Heart right ventricle (tissue), 16 donors: ENCODE measurements at places on chromosomes 2 and 18. TPM values are rescaled to one million over a fixed set of nuclear protein-coding genes. Genes with fewer than 3 reads are reported as not detected.

CUL3 gene
- 63.8 TPM for polyA plus RNA-seq

- DNase-seq, result no peak
Observed at GRCh38 chr2:197934261-197934933, 130.0 kb downstream of the PLCL1 start.

GRCh38 chr2:39682066-39682692, 16.5 kb downstream of the TMEM178A start:
- no peak for DNase-seq

DNA sequence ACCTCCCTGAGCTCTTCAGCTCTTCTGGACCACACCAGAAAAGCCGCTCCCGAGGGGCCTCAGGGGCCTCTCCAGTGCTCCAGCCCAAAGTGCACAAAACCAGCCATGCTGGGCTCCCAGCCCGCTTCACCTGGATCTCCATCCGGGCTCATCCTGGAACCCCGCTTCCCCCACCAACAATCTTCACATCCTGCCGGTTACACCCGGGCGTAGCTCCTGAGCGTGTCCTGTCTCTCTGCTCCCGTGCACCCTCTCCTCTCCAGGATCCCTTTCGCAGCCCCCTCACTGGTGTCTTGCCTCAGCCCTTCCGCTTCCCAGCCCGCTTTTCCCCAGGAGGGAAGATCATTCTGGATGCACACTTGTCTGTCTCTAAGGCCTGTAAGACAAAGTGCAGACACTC, 123.7 kb upstream of the GLI2 start:
- no peak for DNase-seq

ATP6V1C2 gene
- polyA plus RNA-seq, result 2.1 TPM
